H4 (cell line): ENCODE measurements at places on chromosomes 3 and 15. TPM values are rescaled to one million over a fixed set of nuclear protein-coding genes. Genes with fewer than 3 reads are reported as not detected.

Gene TAGLN3
- total RNA-seq, result not detected in 2 replicates

Gene DISP2
- 0.14 and 0.27 TPM in 2 replicates for total RNA-seq

Gene ZNF385D
- not detected in 2 replicates for total RNA-seq

Gene MEGF11
- 0.02 TPM in 1 of 2 replicates, not detected in the other for total RNA-seq

Gene SI
- 0.04 TPM in 1 of 2 replicates, not detected in the other for total RNA-seq

Gene TGM4
- 1.2 TPM in 1 of 2 replicates, not detected in the other for total RNA-seq

Gene CLDN1
- total RNA-seq, result 0.12 and 0.14 TPM in 2 replicates

Gene CHRNA7
- 0.90 and 4.0 TPM in 2 replicates for total RNA-seq

Gene ZNF502
- 1.0 and 2.1 TPM in 2 replicates for total RNA-seq

Gene RTP3
- total RNA-seq, result 0.06 and 0.41 TPM in 2 replicates
